ENCODE measurements at places on chromosomes 7 and 10.

DNA sequence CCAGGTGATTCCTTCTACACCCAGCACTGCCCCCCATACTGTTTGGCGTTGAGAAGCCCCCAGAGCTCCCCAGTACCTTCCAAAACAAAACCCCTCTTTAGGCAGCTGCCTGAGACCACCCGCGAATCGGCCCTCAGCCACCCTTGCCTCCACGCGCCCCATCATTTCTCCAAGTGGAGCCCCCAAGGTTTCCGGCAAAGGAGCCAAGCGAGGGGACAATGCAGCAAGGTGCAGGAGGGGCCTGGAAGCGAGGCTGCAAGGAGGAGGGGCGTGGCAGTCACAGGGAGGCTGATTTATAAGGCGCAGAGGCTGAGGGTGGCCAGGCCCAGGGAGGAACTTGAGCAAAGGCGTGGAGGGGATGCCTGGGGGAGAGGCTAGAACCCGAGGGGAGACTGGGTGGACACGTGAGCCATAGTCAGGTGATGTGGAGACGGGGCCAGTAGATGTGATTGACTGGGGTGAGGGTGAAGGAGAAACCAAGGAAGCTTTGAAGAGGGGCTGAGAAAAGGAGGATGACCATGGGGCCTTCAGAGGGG is 16.2 kb downstream of the SLC29A3 start:
- no peaks in the 10 kb centered on the region for H3K36me3 ChIP-seq
- H3K4me1 ChIP-seq, result peaks cover 7% of the 10 kb centered on the region
- H3K4me3 ChIP-seq, result no peak overlapping the region
- DNase-seq, result no peak
- H3K27me3 ChIP-seq, result no peaks in the 10 kb centered on the region

DNA sequence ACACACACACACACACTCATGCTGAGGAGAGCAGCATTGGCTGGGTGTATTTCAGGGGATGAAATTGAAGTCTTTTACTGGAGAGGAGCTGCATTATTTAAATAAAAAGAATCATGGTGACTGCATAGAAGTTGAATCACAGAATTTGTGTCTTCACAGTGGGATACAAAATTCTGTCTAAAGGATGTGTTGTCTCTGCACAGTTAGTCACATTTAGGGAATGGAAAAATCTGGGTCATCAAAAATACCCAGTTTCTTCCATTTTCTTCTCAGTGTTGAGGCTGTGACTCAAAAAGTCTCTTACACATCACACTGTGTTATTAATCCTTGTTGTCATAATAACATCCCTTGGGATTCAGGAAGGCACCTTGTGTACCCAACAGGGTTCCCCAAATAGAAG is 10.9 kb downstream of the PAPSS2 start:
- H3K27me3 ChIP-seq, result no peaks in the 10 kb centered on the region
- H3K4me1 ChIP-seq, result no peaks in the 10 kb centered on the region
- no peak overlapping the region for H3K4me3 ChIP-seq
- H3K27ac ChIP-seq, result no peak overlapping the region

- no peaks in the 10 kb centered on the region for H3K4me1 ChIP-seq
- H3K4me3 ChIP-seq, result no peak overlapping the region
- no peak overlapping the region for H3K27ac ChIP-seq
- H3K27me3 ChIP-seq, result no peaks in the 10 kb centered on the region
Measured at GRCh38 chr10:116082206-116082605, 190.8 kb downstream of the GFRA1 start.

GRCh38 chr7:29161231-29161630 is 14.9 kb upstream of the CPVL start:
- no peak for DNase-seq
- no peaks in the 10 kb centered on the region for H3K4me1 ChIP-seq
- no peak overlapping the region for H3K27ac ChIP-seq
- no peak overlapping the region for H3K4me3 ChIP-seq

DNA sequence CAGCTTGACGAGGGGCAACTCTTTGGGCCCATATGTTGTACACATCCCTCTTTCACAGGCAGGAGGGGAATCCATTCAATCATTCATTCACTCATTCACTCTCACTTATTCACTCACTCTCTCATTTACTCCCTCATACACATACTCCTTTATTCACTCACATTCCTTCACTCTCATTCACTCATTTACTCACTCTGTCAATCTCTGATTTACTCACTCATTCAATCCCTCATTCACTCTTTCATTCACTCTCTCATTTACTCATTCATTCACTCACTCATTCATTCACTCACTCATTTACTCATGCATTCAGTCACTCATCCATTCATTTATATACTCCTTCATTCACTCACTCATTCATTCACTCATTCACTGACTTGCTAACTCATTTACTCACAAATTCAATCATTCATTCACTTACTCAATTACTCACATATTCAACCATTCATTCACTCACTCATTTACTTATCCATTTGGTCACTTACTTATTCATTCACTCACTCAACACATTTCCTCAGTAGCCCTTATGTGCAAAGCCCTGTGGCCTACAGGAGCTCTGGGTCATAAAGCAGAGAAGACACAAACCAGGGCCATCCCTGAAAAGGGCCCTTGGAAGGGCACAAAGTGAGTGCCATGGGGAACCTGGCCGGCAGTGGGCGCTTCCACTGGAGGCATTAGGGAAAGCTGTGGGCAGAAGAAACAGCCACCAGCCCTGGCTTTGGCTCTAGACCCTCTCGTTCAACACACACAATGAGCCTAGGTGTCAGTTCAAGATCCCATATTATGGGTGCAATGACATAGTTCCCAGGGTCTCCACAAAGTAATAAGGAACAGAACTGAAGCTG is 26.0 kb downstream of the HIP1 start:
- H3K27me3 ChIP-seq, result no peaks in the 10 kb centered on the region
- no peaks in the 10 kb centered on the region for H3K36me3 ChIP-seq
- no peak for DNase-seq
- H3K4me3 ChIP-seq, result no peak overlapping the region
- H3K4me1 ChIP-seq, result no peaks in the 10 kb centered on the region
- no peak overlapping the region for H3K27ac ChIP-seq

GRCh38 chr10:133465191-133465949 is 11.6 kb downstream of the SCART1 start:
- no peak overlapping the region for H3K27ac ChIP-seq
- H3K27me3 ChIP-seq, result no peaks in the 10 kb centered on the region
- H3K36me3 ChIP-seq, result no peaks in the 10 kb centered on the region
- no peak overlapping the region for H3K4me3 ChIP-seq
- no peak for DNase-seq
- no peaks in the 10 kb centered on the region for H3K4me1 ChIP-seq

DNA sequence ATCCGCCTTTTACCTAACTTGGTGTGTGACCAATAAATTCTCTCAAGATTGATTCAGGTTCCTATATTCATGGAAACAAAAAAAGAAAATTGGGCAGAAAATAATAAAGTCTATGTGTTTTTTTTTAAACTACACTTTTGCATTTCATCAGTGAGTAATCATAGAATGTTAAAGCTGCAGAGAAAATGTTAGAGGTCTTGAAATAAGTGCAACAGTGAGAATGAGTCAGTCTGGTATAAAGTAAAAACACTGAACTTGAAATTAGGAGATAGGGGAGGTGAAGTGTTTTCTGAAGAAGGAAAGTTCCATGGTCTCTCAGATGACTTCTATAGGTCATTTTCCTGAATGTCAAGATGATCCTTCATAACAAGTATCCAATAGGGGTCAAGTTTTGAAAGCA is 202.6 kb upstream of the NRP1 start:
- DNase-seq, result no peak
- H3K36me3 ChIP-seq, result no peaks in the 10 kb centered on the region

GRCh38 chr7:71488308-71488707 is 356.4 kb downstream of the GALNT17 start:
- no peaks in the 10 kb centered on the region for H3K4me1 ChIP-seq
- H3K27me3 ChIP-seq, result no peaks in the 10 kb centered on the region
- no peak overlapping the region for H3K27ac ChIP-seq
- no peak for DNase-seq
- H3K4me3 ChIP-seq, result no peak overlapping the region
- no peaks in the 10 kb centered on the region for H3K36me3 ChIP-seq

DNA sequence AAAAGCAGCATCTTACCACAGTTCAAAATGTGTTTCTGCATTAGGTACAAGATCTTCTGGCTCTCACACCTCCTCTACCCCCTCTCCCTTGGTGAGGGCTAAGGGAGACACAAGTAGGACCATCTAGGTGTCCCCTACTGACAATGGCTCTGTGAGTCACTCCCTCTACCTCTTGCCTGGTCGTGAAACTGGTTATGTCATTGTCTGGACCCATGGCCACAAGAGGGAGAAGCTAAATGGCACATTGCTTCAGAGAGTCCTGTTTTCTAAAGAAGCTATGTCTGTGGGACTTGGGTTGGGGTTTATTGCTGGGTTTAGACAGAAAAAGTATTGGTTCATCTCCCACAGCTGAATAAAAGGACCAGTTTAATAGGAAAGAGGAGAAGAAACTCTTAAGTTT is 4.0 kb upstream of the PLXNA4 start:
- no peaks in the 10 kb centered on the region for H3K4me1 ChIP-seq
- no peak for DNase-seq
- no peaks in the 10 kb centered on the region for H3K27me3 ChIP-seq
- H3K36me3 ChIP-seq, result no peaks in the 10 kb centered on the region
- no peak overlapping the region for H3K27ac ChIP-seq

DNA sequence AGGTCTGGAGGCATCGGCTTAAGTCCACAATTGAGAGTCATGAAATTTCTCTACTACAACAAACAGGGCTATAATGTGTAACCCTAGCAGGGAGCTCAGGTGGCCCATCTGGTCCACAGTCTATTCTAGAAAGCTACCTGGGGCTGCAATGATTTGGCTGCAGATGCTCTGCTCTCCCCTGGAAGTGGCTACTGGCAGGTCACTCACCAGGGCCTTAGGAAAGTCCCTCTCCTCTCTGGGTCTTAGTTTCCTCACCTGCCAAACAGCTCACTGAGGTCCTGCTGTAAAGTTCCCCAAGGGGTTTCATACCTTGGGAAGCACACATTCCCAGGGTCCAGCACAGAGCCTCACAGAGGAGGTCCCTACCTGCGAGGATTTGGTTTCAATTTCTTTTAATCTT is 2.5 kb downstream of the IGFBP3 start:
- H3K4me1 ChIP-seq, result no peaks in the 10 kb centered on the region
- H3K4me3 ChIP-seq, result peak overlapping the region; percentile 62

GRCh38 chr7:141342621-141343408 is 208.4 kb upstream of the AGK start:
- H3K4me1 ChIP-seq, result no peaks in the 10 kb centered on the region
- no peak overlapping the region for H3K4me3 ChIP-seq
- no peak overlapping the region for H3K27ac ChIP-seq
- no peak for DNase-seq

- no peak for DNase-seq
- H3K4me1 ChIP-seq, result no peaks in the 10 kb centered on the region
- no peaks in the 10 kb centered on the region for H3K27me3 ChIP-seq
Measured at GRCh38 chr7:113548561-113548960, 370.2 kb downstream of the PPP1R3A start.

GRCh38 chr7:156780724-156781455 is 112.1 kb downstream of the LMBR1 start:
- H3K27ac ChIP-seq, result no peak overlapping the region
- no peaks in the 10 kb centered on the region for H3K4me1 ChIP-seq
- no peaks in the 10 kb centered on the region for H3K27me3 ChIP-seq
- H3K4me3 ChIP-seq, result no peak overlapping the region

GRCh38 chr7:65971021-65971420 is 11.0 kb downstream of the GUSB start:
- no peaks in the 10 kb centered on the region for H3K4me1 ChIP-seq
- DNase-seq, result no peak
- no peaks in the 10 kb centered on the region for H3K27me3 ChIP-seq
- H3K27ac ChIP-seq, result no peak overlapping the region
- no peaks in the 10 kb centered on the region for H3K36me3 ChIP-seq

DNA sequence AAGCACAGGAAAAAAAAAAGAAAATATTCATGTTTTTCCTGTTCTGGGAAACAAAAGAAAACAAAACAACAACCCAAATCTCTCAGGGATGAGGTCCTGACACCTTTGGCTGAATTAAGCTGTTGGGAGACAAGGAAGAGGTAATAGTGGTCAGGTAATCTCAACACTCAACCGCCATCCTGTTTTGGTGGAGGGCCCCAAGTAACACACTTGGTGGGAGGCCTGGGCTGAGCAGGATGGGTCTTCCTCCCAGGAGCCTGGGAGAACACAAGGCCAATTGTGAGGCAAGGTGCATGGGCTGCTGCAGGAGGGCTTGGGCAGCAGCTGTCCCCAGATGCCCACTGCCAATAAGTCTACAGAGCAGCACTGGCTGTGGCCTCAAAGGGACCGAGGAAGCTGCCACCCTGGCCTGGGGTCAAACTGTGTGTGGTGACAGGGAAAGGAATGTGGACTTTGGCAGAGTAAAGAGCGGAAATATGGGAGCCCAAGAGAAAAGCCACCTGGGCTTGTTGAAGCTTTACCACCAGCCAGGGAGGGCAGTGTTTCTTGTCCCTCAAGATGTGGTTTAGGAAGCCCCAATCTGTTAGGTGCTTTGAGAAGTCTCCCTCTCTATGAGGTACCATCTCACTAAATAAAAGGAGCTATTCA is 93.5 kb upstream of the SLC25A13 start:
- peaks cover under 1% of the 10 kb centered on the region for H3K27me3 ChIP-seq
- H3K4me1 ChIP-seq, result no peaks in the 10 kb centered on the region
- H3K27ac ChIP-seq, result no peak overlapping the region
- no peaks in the 10 kb centered on the region for H3K36me3 ChIP-seq
- DNase-seq, result no peak

- H3K27ac ChIP-seq, result no peak overlapping the region
- no peaks in the 10 kb centered on the region for H3K4me1 ChIP-seq
- no peaks in the 10 kb centered on the region for H3K36me3 ChIP-seq
Measured at GRCh38 chr10:96507044-96507443, 6.7 kb downstream of the TLL2 start.

DNA sequence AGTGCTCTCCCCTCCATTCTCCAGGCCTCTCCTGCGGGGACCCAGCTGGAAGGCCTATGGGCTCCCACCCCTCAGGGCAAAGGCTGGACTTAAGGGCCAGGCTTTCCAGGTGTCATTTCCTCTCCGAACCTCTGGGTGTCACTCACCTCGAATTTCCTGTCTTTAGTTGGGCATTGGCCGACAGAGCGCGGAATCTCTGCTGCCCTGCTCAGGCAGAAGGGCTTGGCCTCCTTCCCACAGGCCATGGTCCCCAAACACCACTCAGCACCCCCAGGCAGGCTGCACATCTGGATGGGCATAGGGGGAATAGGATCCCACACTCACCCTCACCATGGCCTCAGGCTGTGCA is 212.9 kb downstream of the CCSER2 start:
- H3K4me1 ChIP-seq, result peaks cover 13% of the 10 kb centered on the region
- no peak for DNase-seq
- H3K4me3 ChIP-seq, result peak overlapping the region; percentile 57
- H3K27me3 ChIP-seq, result peaks cover 7% of the 10 kb centered on the region
- no peak overlapping the region for H3K27ac ChIP-seq
- no peaks in the 10 kb centered on the region for H3K36me3 ChIP-seq

DNA sequence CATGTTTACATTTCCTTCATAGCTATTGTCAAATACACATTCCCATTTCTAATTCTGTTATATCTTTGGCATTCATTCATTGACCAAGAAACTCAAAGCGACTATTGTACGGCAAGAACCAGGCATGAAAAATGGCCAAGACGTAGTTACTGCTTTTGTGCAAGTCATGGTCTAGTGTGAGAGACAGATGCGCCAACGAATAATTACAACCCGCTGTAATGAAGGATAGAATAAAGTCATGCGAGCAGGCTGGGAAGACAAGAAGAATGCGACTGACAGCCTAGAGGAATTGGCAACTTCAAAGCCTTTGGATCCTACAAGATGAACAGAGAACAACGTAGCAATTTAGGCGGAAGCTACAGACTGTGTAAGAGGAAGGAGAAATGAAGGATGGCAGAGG is 221.2 kb downstream of the CALN1 start:
- no peak overlapping the region for H3K4me3 ChIP-seq
- no peaks in the 10 kb centered on the region for H3K36me3 ChIP-seq
- no peaks in the 10 kb centered on the region for H3K4me1 ChIP-seq
- no peak overlapping the region for H3K27ac ChIP-seq
- no peak for DNase-seq

Measured in breast epithelium (tissue), 4 donors.